Activated naive CD8-positive, alpha-beta T cell treated with anti-CD3 and anti-CD28 coated beads, Interleukin-2, amount 50 U/mL, for 24 hours (primary cell): ENCODE measurements at places on chromosomes 12 and 14.
A peak's percentile ranks its signal among the peaks of the same experiment; 100 is the strongest.

GRCh38 chr14:98137131-98138025 lies 1134.6 kb downstream of the BCL11B start:
- DNase-seq = no peak
- H3K36me3 ChIP-seq = no peaks in the 10 kb centered on the region
- H3K27me3 ChIP-seq = no peaks in the 10 kb centered on the region
- peak overlapping the region; percentile 93 for H3K27ac ChIP-seq
- H3K4me1 ChIP-seq = peaks cover 77% of the 10 kb centered on the region
- H3K4me3 ChIP-seq = peak overlapping the region; percentile 80

DNA sequence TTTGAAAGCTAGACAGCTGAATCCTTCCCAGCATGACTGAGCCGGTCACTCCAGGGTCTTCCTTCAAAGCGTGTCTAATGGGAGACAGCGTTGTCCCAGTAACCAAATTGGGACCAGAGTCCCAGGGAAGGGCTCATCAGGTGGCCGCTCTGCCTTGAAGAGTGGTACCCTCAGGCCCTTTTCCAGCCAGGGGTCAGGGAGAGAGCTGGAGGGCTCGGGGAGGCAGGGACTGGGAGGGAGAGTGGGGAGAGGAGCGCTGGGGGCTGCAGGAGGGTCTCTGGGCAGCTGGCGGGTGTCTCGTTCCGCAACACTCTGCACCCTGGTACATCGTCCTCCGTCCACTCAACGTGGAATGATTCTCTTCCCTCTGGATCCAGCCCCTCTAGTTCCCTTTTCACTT lies 1.6 kb upstream of the RTL1 start:
- DNase-seq = no peak
- no peaks in the 10 kb centered on the region for H3K4me1 ChIP-seq
- H3K36me3 ChIP-seq = no peaks in the 10 kb centered on the region
- H3K4me3 ChIP-seq = no peak overlapping the region

DNA sequence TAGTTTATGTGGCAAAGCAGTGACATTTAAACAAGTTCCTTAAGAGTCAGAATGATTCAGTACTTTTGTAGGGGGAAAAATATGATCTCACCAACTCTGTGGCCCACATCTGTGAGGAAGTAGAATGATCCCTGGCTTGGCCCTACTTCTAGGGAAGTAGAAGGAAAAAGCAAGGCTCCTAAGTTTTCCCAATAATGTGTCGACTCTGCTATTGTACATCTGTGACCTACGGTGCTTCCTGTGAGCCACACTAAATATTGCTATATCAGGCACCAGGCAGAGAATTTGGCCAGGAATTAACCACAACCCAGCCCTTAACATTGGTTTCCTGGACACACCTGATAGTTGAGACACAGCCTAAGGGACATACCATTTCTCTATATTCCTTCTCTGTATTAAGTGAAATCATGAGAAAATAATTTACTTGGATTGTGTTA lies 9.3 kb upstream of the NID2 start:
- peaks cover 14% of the 10 kb centered on the region for H3K27me3 ChIP-seq
- H3K4me3 ChIP-seq = no peak overlapping the region
- DNase-seq = no peak
- H3K4me1 ChIP-seq = peaks cover 2% of the 10 kb centered on the region

DNA sequence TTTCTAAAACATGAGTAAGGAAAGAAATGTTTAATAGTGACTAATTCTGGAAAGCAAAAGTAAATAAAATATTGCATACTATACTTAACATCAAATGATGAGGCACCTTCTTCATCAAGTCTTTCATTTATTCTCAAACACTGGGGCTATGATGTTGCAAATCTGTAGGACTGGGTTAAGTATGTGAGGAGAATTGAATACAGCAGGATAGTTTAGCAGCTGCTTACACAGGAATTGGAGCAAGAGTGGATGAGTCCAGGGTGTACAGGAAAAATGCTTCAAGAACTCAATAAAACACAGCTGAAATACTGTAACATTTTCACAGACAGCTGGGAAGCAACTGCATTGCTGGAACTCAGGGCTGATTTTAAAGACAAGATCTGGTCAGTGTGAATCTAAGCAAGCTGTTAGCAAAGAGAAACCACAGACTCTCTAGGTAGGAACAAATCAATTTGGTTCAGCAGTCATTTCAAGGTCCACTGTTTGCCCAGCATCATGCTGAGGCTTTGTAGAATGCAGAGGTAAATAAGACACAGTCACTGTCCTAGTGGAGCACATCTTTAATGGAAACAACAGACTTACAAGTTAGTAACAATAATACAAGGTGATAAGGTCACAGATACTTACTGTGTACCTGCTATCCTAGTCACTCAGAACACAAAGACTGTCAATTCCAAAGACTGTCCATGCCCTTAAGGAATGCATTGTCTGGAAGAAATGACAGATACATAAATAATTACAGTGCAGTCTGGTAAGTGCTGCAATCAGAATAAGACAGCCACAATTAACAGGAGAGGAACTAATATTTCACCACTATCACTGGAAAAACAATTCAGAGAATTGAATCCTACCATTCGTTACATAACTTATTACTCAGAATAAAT lies 96.8 kb upstream of the DACT1 start:
- H3K27ac ChIP-seq = no peak overlapping the region
- no peak overlapping the region for H3K4me3 ChIP-seq
- no peaks in the 10 kb centered on the region for H3K27me3 ChIP-seq

GRCh38 chr12:16668198-16668597 lies 62.2 kb upstream of the LMO3 start:
- no peak overlapping the region for H3K4me3 ChIP-seq
- H3K27me3 ChIP-seq = no peaks in the 10 kb centered on the region
- H3K36me3 ChIP-seq = no peaks in the 10 kb centered on the region
- no peak overlapping the region for H3K27ac ChIP-seq
- no peak for DNase-seq

DNA sequence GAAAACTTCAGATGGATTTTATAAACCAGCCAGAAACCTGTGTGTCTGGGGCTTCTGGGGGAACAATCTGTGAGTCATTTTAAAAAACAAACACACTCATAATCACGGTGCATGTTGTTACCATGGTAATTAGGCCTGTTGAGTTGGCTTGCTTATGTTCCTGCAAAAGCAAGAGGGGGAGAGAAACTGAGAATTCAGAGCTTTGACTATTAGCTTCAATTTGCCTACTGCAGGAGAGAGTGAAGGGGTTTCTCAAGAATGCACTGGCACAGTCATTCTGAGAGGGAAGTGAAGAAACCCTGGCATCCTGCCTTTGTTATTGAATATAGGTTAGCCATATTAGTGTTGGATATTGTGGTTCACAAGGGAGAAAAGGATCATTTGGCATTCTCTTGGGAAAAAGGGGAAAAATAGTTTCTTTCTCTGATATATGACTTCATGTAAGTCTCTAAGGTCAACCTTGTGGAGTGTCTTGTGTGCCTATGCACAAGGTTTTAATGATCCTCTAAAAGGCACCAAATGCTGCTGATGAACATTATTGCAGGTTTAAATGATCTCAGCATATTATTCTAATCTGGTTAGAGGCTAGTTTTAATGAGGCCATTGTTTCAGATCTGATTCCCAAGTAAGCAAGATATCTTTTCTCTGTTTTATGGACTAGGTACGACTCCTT lies 12.9 kb downstream of the GNG2 start:
- H3K27ac ChIP-seq = peak overlapping the region; percentile 94
- no peak for DNase-seq
- no peaks in the 10 kb centered on the region for H3K27me3 ChIP-seq

- H3K27ac ChIP-seq = no peak overlapping the region
- H3K4me3 ChIP-seq = no peak overlapping the region
- peaks cover 74% of the 10 kb centered on the region for H3K4me1 ChIP-seq
- no peak for DNase-seq
Observed at GRCh38 chr14:50070230-50070629, 46.1 kb downstream of the VCPKMT start.

DNA sequence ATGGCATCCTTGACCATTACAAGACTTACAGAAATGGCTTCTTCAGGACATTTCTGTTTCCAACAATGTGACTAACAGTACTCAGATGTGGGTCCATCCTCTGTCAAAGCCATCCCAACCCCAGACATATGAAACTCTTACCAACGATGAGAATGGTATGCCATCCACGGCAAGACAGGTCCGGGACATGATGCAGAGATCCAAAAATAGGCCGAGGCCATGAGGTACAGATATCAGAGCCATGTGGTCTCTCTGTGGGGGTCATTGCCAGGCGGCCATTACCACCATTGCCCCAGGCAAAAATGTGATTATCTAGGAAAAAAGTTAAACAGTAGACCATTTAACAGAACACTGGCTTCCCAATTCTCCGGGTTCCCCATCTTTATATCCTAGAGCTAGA lies 27.5 kb downstream of the ZC2HC1C start:
- H3K4me1 ChIP-seq = no peaks in the 10 kb centered on the region
- no peaks in the 10 kb centered on the region for H3K27me3 ChIP-seq
- no peak overlapping the region for H3K27ac ChIP-seq
- H3K4me3 ChIP-seq = no peak overlapping the region
- peaks cover 40% of the 10 kb centered on the region for H3K36me3 ChIP-seq

- peaks cover 5% of the 10 kb centered on the region for H3K27me3 ChIP-seq
- no peak overlapping the region for H3K27ac ChIP-seq
- H3K4me3 ChIP-seq = no peak overlapping the region
- DNase-seq = no peak
- H3K36me3 ChIP-seq = no peaks in the 10 kb centered on the region
Observed at GRCh38 chr14:38291681-38292467, 36.0 kb upstream of the CLEC14A start.

DNA sequence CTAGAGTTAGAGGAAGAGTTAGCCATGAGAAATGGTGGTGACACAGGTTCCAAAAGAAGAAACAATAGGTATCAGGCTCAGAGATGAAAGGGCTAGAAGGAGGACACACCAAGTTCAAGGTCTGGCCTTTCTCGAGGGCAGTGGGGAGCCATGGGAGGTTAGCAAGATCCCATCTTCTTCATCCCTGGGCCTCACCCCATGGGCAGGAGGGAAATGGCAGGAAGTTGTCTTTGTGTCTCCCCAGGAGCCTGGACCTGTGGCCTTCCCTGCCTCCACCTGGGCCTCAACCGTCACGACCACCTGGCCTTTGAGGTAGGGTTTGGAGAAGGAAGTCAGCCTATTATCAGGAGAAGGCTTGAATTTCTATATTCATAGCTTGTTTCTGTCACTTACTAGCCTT lies 5.8 kb upstream of the AQP2 start:
- H3K27ac ChIP-seq = peak overlapping the region; percentile 95
- H3K4me3 ChIP-seq = peak overlapping the region; percentile 80
- no peak for DNase-seq
- no peaks in the 10 kb centered on the region for H3K36me3 ChIP-seq

- H3K36me3 ChIP-seq = peaks cover 2% of the 10 kb centered on the region
- no peak for DNase-seq
- no peaks in the 10 kb centered on the region for H3K4me1 ChIP-seq
- H3K4me3 ChIP-seq = no peak overlapping the region
Observed at GRCh38 chr12:29879606-29880308, 96.0 kb upstream of the TMTC1 start.

GRCh38 chr14:23021889-23022442 lies 12.0 kb upstream of the C14orf93 start:
- no peak for DNase-seq
- no peaks in the 10 kb centered on the region for H3K27me3 ChIP-seq
- H3K4me1 ChIP-seq = peaks cover 38% of the 10 kb centered on the region
- no peak overlapping the region for H3K27ac ChIP-seq
- H3K4me3 ChIP-seq = no peak overlapping the region

GRCh38 chr12:115710104-115710564 lies 567.4 kb downstream of the MED13L start:
- H3K27ac ChIP-seq = no peak overlapping the region
- no peak for DNase-seq
- no peaks in the 10 kb centered on the region for H3K4me1 ChIP-seq
- no peak overlapping the region for H3K4me3 ChIP-seq
- H3K27me3 ChIP-seq = peaks cover 2% of the 10 kb centered on the region

GRCh38 chr12:5941907-5942306 lies 3.2 kb downstream of the ANO2 start:
- H3K4me1 ChIP-seq = peaks cover 2% of the 10 kb centered on the region
- no peak overlapping the region for H3K27ac ChIP-seq
- no peak for DNase-seq
- no peak overlapping the region for H3K4me3 ChIP-seq
- H3K36me3 ChIP-seq = no peaks in the 10 kb centered on the region

DNA sequence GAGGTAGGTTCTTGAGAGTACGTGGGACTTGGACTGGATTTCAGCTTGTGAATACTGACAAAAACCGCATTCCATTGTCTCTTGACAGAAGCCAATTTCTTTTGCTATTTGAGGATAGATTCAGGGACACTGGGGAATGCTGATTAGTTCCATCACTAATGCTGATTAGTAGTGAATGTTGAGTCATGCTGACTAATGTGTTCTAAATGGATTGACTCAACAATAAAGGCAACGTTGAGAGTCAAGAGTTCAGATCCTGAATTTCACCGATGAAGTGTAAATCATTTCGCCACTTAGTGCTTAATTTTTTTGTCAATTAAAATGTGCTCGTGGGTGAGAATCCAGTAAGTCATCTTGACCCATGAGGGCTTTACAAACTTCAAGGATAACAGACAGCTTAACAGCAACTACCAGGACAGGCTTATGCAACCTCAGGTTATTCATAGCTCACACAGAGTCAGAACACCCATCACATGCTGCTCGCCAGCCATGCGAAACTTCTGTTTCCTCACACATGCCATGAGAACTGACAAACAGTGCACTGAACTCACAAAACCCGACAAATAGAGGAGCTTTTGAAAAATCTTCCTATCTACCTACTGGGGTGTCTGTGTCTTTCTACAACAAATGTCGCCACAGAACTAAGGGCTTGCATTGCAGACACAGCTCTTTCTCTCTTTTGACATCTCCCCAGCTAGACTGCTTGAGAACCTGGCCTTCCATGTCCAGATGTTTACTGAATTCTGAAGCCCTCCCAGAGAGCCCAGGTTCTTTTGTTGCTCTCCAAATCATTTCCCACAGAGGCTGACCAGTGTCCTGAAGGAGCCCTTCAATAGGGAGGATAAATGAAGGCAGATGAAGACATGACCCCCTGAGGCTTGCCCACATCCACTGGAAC lies 316.4 kb downstream of the ZFP36L1 start:
- no peaks in the 10 kb centered on the region for H3K27me3 ChIP-seq
- H3K27ac ChIP-seq = peak overlapping the region; percentile 26
- H3K36me3 ChIP-seq = no peaks in the 10 kb centered on the region
- H3K4me1 ChIP-seq = peaks cover 26% of the 10 kb centered on the region
- H3K4me3 ChIP-seq = no peak overlapping the region
